ENCODE measurements at places on chromosomes 5 and 9. TPM values are rescaled to one million over a fixed set of nuclear protein-coding genes. Genes with fewer than 3 reads are reported as not detected.

- DNase-seq, result no peak
Measured at GRCh38 chr9:16992138-16992537, 121.7 kb upstream of the BNC2 start.

- DNase-seq, result no peak
Measured at GRCh38 chr5:35442885-35443639, 174.6 kb upstream of the SPEF2 start.

- no peak for DNase-seq
Measured at GRCh38 chr5:170049713-170050112, 56.0 kb upstream of the FOXI1 start.

FAM221B gene
- total RNA-seq, result not detected

DNA sequence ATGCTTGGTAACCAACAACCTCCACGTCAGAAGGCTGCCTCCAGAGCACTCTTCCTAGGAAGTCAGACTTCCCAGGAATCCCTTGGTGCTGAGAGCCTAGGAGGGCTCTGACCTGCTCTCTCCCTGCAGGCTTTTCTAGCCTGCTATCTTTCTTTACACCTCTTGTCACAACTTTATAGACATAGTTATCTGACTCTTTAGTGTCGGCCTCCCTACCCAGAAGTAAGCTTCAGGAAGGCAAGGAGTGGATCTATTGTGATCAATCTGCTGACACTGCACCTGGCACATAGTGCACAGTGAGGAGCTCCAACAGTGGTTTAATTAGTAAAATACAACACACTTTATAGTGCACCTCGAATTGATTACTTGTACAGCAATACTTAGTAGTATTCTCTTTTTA is 2.3 kb downstream of the AFAP1L1 start:
- no peak for DNase-seq

DNA sequence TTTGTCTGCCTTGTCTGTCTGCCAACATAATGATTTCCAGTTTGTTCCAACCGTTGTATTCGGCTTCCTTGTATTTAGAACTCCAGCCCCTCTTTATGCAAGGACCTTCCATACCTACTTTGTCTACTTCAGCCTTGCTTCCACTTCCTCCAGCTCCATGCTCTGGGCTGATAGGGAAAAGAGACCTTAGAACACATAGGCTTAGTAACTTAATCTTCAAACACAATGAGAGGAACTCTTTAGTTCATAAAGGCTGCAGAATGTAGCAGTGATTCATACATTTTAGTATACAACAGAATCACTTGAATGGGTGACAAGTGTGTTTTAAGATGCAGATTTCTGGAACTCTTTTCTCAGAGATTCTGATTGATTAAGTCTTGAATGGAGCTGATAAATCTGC is 102.8 kb upstream of the IFNE start:
- no peak for DNase-seq

MLLT3 gene
- total RNA-seq, result 84.6 TPM

DNA sequence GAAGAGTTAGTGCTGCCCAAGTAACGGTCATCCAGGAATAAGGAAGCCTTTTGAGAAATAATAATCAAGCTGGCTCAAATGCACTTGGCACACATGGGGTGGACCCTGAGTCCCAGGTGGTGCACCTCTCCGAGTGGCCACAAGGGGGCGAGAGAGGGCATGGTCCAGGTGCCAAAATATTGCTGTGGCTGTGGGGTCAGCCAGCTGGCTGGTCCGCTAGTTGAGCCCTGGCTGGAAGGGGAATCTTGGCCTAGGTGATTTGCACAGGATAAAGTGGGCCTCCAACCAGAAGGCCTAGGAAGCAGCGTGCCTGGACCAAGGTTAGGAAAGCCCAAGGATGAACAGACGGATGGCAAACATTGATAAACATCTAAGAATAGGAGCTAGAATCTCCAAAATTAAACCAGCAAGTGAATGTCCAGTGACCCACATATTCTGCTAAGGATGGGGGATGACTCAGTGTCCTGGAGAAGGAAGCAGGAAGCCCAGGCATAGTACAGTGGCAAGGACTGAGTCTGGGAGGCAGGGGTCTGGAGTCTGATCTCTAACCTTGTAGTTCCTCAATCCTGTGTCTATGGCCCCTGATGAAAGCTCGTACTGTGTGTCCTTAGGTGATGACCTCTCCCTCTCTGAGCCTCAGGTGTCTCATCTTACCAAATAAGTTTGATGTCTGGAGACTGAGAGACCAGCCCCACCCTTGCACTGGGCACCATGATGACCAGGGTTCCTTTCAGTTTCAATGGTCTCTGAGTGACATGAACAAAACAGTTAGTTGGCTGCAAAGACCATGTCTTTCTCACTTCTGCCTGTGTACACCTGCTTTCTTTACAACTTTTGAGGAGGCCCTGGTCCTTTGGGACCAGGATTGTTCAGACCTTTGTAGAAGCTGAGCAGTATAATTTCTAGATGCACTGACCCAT is 19.2 kb upstream of the SHB start:
- DNase-seq, result peak; percentile 65

IFNA21 gene
- not detected for total RNA-seq

EIF4E1B gene
- not detected for total RNA-seq

GRCh38 chr9:73613092-73613701 is 461.5 kb downstream of the ANXA1 start:
- DNase-seq, result no peak

ECSCR gene
- not detected for total RNA-seq

DNA sequence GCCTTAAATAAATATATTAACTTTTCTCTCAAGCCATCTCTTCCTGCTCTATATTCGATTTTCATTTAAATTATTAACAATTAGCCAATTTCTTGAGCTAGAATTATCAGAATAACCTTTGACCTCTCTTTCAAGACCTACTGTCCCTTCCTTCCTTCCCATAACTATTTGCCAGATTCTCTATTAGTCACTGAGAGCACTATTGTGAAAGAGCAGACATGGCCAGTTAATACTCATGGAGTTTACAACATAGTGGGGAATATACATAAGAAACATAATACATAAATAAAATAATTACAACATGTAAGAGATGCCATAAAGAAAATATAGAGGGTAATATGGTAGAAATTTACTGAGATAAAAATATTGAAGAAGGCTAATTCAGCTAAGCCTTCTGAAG is 72.1 kb upstream of the CHD1 start:
- no peak for DNase-seq

PCDHB15 gene
- under 0.01 TPM for total RNA-seq

DNA sequence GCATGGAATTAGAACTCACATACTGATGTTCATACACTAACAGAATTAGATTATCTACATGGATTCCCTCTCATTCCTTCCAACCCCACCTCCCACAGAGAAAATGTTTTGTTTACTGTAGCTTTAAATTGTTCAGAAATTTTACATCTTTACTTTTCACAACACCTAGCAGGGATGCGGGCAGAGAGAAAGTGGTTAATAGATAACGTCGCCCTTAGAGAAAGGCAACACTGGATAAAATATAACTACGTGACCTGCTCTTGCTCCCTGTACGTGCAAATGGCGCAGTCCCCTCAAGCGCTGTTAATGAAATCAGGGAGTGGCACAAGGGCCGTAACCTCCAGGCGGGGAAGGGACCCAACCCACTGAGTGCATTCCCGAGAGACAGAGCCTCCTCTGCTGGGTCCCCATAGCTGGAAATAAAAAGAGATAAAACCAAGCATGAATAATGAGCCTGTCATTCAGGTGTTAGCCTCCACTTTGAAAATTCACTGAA is 125.3 kb upstream of the DAPK1 start:
- DNase-seq, result no peak

DNA sequence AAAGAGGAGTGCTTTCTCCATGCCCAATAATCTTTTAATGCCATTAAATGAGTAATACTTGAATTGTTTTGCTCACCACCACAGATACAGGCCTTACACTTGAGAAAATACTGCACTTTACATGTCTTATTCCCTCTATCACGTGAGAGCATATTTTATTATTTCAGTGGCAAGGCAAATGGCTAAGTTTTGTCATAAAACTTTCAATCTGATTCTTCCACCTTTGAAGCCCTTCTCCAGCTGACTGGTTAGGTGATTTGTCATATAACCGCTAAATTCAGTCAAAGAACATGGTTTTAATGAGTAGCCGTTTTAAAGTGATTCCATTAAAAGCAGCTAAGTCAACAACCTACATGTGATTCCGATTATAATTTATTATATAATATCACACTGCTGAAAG is 43.8 kb downstream of the FAT2 start:
- DNase-seq, result no peak

LRRC19 gene
- total RNA-seq, result not detected

IRX2 gene
- total RNA-seq, result under 0.01 TPM

CTXN3 gene
- total RNA-seq, result not detected

DNA sequence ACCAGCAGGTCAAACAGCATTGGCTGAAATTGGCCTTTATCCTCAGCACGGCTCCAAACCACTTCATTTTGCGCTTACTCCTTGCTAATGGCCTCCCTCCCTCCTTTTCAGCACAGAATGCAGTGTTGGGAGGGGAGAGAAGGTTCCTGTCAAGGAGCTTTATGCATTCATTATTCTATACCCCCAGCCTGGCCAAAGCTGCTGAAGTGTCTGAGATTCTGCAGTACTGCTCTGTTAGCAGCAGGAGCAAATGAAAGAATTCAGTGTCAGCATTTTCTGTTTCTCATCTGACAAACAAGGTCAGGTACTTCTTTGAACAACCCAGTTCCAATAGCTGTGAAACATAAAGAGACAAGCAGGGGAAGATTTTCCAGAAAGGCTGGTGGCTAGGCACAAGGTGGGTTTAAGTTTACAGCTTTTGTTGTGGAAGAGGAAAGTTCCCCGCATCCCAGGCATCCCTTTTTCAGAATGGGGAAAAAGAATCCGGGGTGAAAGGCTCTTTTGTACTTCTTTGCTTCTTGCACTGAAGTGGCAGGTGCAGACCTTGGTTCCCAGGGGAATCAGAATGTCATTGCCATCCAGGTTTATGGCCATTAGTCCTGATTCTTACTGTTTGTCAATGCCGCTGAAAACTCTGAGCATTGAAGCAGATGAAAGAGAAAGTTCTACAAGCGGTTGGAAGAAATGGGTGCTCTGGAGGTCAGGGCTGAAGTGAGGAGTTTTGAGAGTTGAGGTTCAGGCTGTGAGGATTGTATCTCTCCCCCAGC is 109.3 kb upstream of the APC start:
- DNase-seq, result no peak

DNA sequence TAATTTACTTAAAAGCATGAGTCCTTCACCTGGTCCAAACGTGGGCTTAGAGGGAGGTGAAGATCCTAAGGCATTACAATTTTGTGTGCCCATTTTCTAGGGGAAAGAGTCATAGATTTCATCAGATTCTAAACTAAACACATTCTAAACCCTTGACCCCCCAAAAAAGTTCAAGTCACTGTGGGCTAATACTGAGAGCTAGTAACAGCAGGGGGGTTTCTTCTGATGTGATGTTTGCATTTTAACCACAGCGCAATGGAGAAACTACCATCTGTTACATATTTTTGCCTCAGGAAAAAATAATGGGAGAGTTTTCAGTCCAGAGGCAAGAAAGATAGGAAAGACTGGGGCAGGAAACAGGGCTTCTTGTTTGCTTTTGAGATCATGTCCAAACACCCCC is 110.8 kb upstream of the SLC1A3 start:
- no peak for DNase-seq

- DNase-seq, result no peak
Measured at GRCh38 chr5:116778651-116779280, 204.1 kb upstream of the SEMA6A start.

NTNG2 gene
- total RNA-seq, result 22.1 TPM

TGFBI gene
- 2.2 TPM for total RNA-seq

DNA sequence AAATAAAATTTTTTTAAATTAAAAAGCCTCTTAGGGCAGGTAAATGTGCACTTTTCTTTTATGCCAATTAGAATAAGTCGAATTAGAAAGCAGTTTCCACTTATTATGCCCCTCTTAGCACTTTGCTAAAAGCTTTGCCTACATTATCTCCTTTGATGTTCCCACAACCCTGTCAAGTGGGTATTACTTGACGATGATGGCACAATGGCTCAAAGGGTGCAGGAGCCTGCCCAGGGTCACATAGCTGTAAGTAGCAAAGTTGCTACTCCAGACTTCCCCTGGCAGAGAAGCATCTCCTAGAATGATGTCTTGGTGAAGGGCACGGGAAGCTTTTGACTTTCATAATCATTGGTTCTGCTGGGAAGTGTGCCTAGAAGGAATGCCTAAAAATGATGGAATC is 18.4 kb upstream of the IQGAP2 start:
- no peak for DNase-seq

DNA sequence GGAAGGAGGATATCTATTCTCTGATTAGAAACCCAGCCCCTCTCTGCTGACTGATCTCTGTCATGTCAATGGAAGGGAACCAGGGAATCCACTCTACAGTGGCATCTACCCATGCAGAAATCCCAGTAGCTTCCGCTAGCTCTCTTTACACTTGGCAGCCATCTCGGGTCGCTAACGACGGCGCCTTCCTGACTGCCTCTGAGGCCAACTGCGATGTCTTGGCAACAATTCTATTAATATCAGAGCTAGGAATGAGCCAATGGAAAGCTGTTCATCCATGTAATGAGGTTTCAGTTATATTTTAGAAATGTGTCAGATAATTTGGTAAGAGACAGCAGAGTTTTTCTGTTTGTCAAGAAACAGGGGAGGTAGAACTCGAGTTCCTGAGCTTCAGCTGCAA is 67.6 kb upstream of the ATP10B start:
- DNase-seq, result no peak

- no peak for DNase-seq
Measured at GRCh38 chr9:122944960-122945888, 4.4 kb downstream of the RABGAP1 start.

GRCh38 chr9:132800038-132800648 is 77.9 kb downstream of the AK8 start:
- DNase-seq, result peak; percentile 74

DNA sequence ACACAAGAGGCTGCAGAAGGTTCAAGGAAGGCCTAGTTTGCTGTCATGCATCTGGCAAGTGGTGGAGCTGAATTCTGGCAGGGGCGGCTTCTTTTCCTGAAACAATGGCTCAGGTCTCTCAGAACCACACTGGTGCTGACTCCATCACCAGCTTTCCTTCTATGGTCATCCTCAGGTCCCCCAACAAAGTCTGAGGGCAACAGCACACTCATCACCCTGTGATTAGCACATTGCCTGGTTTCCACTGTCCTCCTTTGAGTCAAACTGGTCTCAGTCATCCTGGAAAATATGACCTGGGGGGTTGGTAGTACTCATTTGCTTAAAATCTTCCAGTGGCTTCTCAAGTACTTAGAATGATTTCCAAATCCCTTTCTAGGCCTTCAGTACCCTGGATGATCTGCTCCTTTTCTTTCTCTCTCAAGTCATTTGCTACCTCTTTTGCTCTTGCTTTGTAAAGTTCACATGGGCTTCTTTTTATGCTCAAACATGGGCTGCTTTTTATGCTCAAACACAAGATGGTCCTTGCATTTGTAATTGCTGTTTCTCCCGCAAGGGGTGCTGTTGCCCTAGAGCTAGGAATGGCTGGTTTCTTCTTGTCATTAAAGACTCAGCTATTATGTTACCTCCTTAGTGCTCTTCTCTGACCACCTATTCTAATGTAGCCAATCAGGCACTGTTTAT is 144.9 kb downstream of the ALDH1A1 start:
- no peak for DNase-seq

GRCh38 chr9:133492061-133493021 is 13.4 kb upstream of the SLC2A6 start:
- no peak for DNase-seq

- no peak for DNase-seq
Measured at GRCh38 chr5:37567566-37567965, 188.4 kb downstream of the WDR70 start.

GRCh38 chr9:135490166-135490870 is 10.2 kb upstream of the MRPS2 start:
- no peak for DNase-seq
